Activated naive CD4-positive, alpha-beta T cell treated with Interleukin-2 at 50 U/mL for 16 hours (primary cell): ENCODE measurements at places on chromosomes 16 and 17.

- DNase-seq: no peak
Measured at GRCh38 chr17:64392300-64392699, 1.6 kb upstream of the PECAM1 start.

DNA sequence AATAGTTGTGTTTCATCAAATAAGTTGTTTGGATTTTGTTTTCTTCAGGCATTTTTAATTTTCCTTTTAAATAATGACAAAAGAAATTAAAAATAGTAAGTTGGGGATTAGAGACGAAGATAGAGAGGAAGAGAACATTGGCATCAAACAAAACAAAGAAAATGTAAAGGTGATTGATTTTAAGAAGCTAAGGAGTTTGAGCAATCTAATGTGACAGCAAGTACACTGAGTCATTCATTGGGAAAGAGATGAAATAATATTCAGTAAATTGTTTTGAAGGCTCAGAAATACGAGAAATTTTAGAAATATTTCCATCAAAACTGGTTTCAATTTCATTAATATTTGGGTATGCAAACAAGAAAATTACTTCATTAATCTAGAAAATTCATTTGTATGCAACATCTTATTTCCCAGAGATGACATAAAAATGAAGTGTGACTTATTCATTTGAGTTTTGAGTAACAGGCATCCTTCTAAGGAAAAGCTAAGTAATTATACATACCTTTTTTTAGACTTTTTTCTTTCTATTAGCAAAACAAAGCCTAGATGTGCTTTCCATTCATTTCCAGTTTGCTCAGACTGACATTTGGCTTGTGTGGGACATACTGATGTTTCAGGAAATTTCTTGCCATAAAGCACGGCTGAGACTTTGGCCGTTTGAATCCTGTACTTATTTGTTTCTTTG lies 66.7 kb downstream of the COX10 start:
- no peak for DNase-seq

DNA sequence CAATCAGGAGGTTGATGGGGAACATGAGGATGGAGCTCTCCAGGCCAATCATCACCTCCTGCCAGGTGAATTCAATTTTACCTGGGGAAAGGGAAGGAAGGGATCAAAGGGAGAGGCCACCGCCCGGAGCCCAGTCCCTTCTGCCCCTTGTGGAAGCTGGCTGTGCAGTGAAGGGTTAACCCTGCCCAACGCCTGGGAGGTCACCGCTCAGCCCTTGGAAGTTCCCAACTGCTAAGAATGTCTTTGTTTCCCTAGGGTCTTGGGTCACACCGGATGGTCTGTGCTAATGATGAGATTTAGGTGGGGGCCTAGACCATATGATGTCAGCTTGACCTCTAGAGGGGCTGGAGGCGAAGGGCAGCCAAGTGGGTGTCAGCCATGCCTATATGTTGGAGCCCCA lies 52.1 kb upstream of the GCSH start:
- no peak for DNase-seq

DNA sequence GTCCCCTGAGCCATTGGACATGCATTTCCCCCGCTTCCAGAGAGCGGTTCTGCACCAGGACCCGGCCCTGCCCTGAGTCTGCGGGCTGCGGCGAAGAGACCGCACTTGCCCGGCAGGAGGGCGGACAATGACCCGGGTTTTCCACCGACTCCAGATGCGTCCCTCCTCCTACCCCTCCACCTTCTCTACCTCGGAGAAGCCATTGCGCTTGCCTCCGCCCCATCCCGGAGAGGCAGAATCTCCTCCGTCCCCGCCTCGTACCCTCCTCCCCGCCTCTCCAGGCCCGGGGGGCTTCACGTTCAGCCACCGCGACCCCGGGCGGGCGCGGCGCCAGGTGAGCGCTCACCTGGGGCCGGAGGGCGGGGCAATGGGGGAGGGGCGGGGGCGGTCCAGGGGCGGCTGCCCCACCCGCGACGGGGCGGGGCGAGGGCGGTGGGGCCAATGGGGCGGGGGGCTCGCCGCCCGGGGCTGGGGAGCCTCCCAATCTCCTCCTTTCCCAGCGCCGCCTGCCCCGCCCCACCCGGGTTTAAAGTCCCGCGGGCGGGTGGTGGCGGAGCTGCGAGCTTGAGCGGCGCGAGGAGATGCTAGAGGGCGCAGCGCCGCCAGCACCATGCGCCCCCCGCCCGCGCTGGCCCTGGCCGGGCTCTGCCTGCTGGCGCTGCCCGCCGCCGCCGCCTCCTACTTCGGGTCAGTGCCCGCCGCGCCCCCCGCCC lies at the start of gene WNT9B:
WNT9B (plus strand) TSS at position 555 of the 713 bp plus-strand sequence; CDS start at position 611, 56 bp downstream.
- no peak for DNase-seq

DNA sequence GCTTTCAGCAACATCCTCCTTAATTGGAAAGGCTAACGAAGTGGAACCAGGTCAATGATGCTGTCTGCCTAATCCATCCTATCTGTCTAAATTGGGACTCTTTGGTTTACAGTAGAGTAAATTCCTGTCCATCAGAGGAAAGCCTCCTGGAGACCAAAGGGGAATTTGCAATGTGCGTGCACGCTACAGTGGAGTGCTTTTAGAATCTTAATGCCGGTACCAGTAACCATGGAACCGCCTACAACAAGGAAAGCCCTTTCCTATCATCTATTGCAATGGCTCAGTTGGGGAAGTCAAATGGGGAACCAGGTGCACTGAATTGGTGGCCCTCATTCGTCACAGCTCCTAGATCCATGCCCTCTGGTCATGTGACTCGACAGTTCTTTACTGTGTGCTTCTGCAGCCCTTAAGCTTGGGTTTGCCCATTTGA lies 110.1 kb downstream of the XYLT1 start:
- no peak for DNase-seq

DNA sequence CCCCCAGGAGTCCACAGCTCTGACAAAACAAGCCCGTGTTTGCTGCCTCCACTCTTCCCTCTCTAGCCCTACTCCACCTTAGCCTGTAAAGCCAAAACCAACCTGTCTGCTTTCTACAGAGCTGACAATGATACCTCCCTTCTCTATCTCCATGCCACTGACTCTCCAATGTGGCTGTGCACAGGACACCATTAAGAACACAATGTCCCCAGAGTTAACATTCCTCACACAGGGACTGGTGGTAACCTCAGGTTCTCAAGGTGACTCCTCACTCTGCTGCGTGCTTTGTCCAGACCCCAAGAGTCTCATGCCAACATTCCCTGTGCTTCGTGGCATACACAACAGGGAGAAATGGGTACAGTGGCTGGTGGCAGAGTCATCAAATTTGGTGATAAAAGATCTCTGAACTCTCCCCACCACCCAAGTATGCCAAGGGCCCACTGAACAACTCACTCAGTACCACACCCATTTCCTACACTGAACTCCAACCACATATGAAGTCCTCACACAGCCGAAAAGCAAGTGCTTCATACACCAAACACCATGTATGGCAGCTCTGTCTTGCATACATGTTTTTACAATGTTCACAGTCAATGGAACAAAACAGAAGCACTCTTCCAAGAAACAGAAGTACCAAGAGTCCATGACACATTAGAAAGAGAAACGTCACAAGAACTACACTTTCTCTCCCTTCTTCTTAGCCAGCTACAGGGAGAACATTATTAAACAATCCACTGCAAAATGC lies 21.1 kb downstream of the CSNK2A2 start:
- DNase-seq: no peak

GRCh38 chr17:16287563-16288027 lies 65.7 kb downstream of the CENPV start:
- DNase-seq: no peak

DNA sequence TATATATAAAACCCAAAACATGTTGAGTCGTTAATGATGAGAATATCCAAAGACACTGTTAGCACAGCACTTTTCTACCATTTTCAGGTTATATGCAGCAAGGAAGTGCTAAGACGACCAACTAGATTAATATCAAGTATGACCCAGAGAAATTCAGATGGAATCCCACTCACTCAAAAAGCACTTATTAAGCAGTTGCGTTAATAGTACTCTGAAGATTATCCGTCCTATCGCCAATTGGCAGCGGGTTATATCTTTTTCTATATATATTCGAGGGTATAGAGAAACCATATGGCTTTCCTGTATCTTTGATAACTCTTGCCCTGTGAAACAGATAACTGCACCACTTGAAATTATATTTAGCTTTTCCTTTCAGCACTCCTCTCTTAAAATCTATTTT lies 1.1 kb downstream of the CRLF3 start:
- DNase-seq: no peak

DNA sequence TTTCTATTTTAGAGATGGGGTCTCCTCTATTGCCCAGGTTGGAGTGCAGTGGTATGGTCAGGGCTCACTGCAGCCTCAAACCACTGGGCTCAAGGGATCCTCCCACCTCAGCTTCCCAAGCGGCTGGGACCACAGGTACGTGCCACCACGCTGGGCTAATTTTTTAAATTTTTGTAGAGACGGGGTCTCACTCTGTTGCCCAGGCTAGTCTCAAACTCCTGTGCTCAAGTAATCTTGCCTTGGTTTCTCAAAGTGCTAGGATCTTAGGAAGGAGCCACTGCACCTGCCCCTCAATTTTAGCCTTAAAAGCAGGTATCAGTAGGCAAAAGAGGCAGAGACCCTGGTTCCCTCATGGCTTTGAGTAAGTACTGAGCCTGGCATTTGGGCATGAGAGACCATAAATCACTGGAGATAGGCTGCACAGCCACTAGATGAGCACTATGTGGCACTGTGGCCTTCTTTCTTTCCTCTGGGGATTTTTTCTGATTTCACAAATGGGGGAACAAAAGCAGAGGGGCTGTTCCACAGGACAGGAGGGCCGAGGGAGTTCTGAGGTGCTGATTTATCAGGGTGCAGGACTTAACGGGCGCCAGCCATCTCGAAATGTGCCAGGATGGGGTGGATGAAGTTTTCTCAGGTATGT lies 82.2 kb downstream of the PLXDC1 start:
- no peak for DNase-seq

DNA sequence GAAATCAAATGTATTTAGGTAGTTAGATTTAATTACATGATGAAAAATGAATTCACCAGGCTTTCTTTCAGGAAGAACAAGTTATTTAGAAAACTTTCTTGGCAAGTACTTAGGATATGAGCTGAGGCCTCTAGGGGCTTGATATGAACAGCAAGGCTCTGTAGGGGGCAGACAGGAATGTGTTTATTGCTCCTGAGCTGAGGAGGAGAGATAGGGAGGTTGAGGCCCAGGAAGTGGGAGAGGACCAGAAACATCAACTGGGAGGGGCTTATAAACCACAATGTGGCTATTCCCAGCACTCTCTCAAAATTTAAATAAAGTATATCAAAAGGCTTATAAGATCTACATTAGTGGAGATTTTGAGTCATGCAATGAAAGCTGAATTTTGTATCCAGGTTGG lies 154.0 kb upstream of the MAF start:
- no peak for DNase-seq

DNA sequence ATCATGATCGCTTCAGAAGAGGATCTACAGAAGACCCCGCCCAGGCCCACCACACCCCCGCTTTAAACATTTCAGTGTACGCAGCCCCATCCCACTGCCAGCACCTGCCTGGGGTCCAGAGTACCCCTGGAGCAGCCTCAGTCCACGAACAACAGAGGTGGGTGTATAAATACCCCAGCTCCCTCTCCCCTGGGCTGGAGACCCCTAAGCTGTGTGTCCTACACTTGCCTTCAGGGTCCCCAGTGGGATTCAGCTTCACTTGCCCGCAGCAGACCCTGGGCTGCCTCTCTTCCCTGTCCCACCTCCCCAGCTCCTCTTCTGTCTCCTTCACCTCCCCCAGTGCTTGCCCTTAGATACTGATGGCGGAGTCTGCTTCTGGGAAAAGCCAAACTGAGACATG lies 105.7 kb downstream of the RBFOX3 start:
- no peak for DNase-seq
